ENCODE measurements at places on chromosomes 2 and 18.

DNA sequence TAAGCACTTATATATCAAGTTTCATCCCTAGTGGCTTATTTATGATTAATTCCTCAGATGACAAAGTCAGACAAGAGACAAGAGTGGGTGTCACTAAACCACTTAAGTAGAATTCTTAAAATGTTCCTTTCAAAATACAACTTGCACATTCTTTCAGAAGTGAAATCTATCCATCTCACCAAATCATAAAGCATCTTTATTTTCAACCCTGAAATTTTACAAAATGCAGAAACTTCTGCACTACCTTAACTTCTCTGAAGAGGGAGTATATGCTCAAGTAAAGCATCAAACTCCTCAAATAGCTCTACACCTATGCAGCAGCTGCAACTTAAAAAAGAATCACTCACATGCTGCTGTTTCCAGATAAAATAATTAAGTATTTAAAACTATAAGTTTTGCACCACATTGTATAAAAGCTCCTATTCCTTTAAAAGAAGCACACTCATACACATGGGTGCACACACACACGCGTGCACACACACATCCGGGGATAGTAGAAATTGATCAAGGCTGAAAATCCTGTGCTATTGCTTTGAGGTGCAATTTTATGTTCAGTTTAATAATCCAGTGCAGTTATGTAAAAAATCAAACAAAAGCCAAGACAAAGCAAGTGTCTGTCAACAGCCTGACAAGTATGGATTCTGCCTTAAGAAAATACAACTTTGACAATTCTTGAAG, 244.5 kb downstream of the TCF4 start:
- DNase-seq: no peak

DNA sequence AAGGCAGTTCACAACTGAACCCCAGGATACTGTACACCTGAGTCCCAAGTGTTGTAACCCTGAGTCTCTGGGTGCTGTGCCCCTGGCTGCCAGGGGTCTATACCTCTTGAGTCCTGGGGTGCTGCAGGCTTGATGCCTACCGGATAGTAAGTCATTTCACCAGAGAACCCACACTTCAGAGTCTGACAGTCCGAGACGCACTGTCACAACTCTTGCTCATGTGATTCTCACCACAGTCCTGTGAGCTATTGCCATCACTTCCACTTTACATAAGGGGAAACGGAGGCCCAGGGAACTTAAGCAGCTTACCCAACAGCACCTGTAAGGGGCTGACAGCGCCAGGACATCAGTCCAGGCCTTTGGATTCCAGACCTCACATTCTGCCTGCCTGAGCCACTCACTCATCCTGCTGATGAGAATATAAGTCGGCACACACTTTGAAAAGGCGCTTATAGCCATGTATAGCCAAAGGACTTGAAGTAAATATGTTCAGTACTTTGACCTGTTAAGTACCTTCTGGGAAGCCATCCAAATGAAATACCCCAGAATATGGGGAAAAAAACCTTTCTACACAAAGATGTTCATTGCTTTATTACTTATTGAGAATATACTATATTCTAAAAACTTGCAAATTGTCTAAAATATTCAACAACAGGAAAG, 180.7 kb upstream of the ID2 start:
- no peak for DNase-seq

DNA sequence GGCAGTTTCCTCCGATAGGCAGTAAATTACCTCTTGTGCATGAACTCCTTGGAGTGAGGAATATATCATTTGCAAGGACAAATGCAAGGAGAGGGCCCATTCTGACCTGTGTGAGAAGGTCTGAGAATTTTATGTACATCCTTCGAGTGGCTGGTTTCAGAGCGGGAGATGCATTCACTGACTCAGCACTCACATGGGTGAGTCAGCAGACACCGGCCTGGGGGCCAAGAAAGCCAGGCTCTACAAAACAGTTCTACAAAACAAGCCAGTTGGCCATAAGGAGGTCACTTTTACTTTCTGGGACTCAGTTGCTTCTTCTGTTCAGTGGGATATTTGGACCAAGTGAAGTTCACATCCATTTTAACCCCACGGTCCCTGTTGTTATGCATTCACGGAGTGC, 35.3 kb downstream of the CYP26B1 start:
- no peak for DNase-seq

GRCh38 chr2:82796132-82796531, 1662.9 kb downstream of the SUCLG1 start:
- DNase-seq: no peak

GRCh38 chr2:131400849-131401248, 36.9 kb upstream of the RAB6D start:
- DNase-seq: no peak

- DNase-seq: no peak
These were observed 987.2 kb upstream of the CDH2 start for GRCh38 chr18:29164020-29164706.

GRCh38 chr2:46388881-46389280, 90.5 kb upstream of the TMEM247 start:
- no peak for DNase-seq

DNA sequence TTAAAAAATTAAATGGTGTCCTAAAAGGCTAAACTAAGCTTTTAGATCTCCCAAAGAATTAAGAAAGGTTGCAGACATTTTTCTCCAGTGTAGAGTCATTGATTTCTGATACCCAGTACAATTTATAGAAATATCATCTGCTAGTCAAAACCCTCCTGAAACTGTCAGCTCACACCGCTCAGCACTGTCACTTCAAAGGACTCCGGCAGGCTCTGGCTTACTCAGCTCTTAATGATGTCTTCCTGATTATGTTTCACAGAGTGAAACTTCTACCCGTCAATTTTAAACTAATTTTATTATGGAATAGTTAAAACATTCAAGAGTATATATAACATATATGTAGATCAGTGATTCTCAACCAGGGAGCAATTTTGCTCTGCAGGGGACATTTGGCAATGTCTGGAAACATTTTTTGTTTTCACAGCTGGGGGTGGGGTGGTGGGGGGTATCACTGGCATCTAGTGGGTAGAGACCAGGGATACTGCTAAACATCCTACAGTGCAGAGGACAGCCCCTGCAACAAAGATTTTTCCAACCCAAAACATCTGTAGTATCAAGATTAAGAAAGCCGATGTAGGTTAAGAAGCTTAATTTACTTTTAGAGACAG, 31.6 kb downstream of the CDK15 start:
- DNase-seq: no peak

GRCh38 chr2:236239276-236240065, 24.7 kb downstream of the ASB18 start:
- no peak for DNase-seq

GRCh38 chr2:7607441-7608173, 690.4 kb downstream of the RNF144A start:
- no peak for DNase-seq

- DNase-seq: no peak
These were observed 6.5 kb downstream of the SULT6B1 start for GRCh38 chr2:37181726-37182684.

GRCh38 chr2:176172895-176173566, 15.4 kb upstream of the HOXD1 start:
- no peak for DNase-seq

GRCh38 chr2:79513711-79514110, 860 bp downstream of the CTNNA2 start:
- no peak for DNase-seq

GRCh38 chr2:177611310-177611886, 218.8 kb downstream of the AGPS start:
- DNase-seq: no peak
